ENCODE measurements at places on chromosomes 6 and 20. TPM values are rescaled to one million over a fixed set of nuclear protein-coding genes. Genes with fewer than 3 reads are reported as not detected.

The ASIP gene
- 0.70 TPM for polyA plus RNA-seq

GRCh38 chr6:112123982-112124381 lies 36.6 kb downstream of the FAM229B start:
- DNase-seq: no peak

DNA sequence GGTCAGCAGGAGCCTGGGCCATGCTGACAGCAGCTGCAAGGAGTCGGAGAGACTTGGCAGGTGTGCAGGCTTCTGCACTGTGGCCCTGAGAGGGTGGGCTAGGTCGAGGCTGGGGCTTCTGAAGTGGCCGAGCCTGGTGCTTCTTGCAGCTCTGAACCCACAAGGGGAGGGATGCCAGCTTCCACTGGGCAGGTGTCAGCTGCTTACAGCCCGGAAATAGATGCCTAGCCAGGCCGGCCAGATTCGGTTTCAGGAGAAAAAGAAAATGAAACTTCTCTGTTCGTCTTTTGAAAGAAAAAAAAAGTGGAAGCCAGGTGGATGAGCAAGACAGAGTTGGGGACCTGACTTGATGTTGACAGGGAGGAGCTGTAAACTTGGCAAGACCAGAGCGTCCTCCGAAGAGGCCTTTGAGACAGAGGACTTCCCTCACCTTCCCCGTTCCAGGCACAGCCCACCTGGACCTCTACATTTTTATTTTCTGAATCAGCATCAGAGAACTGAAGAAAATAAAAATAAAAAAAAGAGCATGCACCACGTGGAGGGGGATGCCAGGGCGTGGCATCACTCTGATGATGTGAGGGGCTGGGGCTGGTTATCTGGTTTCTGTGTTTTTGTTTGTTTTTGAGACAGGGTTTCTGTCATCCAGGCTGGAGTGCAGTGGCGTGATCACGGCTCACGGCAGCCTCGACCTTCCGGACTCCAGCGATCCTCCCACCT lies at the start of gene ZBP1:
Gene ZBP1, minus strand, starts transcription at position 153 of the 717 bp plus-strand sequence. Its CDS starts 131 bp downstream, at position 22.
- DNase-seq: no peak

DNA sequence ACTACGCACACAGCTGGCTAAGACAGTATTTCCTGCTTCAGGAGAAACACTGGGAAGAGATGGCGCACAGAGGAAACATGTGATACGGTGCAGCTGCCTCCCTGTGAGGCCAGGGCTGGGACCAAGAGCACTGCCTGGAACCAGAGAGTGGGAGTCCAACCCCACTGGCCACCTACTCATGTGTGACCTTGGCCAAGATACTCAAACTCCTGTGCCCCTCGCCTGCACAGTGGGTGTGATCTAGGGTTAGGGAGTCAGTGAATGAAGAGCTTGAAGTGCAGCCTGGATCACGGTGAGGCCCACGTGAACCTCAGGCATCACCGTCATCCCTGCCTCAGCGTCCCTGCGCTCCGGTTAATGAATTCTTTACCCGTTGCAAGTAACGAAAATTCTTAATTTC lies 41.7 kb upstream of the MPC1 start:
- DNase-seq: no peak

DNA sequence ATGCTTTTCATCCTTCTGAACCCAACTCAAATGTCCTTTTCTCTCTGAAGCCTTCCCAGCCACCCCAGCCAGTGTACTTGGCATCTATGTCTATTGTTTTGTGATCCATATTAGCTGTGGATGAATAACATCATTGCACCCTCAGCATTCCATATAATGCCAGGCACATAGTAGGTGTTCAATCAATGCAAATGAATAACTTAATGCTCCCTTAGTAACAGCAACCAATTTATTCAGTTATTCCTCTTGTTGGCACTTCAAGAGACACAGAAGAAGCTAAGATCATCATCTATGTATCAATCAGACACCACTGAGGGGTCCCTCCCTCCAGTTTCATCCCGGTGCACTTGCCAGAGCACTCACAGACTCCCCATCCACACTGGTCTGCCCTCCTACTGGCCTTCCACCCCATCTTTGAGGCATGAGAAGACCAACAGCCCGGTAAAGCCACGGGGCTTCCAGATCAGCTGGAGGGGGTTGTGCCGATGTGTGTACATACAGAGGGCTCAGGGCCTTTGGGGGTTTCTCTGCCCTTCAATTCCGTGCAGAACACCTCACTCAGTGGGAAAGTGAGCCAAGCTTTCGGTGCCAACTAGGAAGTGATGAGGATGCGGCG lies 2.4 kb upstream of the TAF8 start:
- DNase-seq: no peak

GRCh38 chr20:51811514-51812128 lies 9.3 kb upstream of the SALL4 start:
- DNase-seq: no peak

DNA sequence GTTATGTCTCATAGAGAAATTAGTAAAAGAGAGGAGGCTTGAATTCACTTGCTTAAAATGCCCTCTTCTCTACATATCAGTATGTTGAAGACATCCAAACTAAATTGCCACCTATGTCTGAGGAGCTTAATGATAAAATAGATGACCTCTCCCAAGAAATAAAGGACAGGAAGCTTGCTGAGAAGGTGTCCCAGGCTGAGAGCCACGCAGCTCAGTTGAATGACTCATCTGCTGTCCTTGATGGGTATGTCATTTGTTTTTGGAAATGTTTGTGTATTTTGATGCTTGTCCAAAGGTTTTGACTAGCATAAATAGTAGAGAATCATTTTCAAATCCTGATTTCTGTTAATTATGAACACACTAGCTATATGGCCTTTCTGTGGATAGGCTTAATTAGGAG lies 307.7 kb downstream of the ARHGAP18 start:
- no peak for DNase-seq

DNA sequence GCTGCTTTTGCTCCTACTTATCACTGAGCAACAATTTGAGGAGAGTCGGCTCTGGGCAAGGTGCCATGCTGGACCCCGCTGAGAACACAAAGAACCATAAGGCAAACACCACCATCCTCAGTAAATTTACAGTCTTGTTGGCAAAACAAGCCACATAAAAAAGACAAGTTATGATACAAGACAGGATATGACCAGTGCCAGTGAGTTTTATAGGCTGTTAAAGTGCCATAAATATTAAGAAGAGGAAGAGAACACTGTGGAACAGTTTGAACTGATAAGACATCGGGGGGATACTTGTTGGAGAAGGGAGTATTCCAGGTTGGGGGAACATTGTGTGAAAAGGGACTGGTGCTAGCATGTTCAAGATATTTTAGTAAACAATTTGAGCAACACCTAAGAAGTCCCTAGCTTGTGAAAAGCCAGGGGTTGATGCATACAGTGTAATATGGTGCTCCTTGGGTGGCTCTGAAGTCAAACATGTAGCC lies 25.3 kb upstream of the RIPOR2 start:
- no peak for DNase-seq

- no peak for DNase-seq
Measured at GRCh38 chr6:63685446-63686379, 50.1 kb downstream of the PHF3 start.

DNA sequence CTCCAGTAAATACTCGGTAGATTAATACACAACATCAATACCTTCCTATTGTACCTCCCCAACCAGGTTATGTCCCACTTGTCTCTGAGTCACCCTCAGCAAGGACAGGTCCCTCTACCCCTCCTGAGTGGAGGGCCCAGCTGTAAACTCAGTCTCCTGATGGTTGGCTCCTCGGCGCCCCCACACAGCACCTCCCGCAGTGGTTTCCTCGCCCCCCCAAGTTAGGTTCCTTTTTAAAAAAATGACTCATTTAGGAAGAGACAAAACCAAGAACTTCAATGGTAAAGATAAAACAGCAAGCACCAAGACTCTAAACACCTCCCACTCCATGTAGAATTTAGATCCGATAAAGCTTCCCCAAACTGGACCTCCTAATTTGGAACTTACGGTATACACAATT lies 83.5 kb downstream of the TRERF1 start:
- DNase-seq: no peak

DNA sequence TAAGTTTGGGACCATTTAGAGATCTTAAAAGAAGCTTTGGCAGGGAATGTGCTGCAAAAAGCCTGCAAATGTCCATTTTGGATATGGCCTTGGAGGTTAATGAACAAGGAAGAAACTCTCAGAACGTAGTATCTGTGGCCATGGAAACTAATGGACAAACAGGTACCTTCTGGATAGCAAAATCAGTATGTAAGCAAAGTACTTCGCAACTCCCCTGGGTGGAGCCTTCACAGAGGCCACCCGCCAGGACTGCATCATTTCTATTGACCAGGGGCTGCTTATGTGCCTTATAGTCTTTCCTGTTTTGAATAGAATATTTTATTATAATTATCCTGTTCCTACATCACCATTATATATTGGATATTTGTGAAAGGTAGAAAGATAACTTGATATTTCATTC lies 510.8 kb upstream of the SYNCRIP start:
- DNase-seq: no peak

The RAD21L1 gene
- polyA plus RNA-seq: not detected

DNA sequence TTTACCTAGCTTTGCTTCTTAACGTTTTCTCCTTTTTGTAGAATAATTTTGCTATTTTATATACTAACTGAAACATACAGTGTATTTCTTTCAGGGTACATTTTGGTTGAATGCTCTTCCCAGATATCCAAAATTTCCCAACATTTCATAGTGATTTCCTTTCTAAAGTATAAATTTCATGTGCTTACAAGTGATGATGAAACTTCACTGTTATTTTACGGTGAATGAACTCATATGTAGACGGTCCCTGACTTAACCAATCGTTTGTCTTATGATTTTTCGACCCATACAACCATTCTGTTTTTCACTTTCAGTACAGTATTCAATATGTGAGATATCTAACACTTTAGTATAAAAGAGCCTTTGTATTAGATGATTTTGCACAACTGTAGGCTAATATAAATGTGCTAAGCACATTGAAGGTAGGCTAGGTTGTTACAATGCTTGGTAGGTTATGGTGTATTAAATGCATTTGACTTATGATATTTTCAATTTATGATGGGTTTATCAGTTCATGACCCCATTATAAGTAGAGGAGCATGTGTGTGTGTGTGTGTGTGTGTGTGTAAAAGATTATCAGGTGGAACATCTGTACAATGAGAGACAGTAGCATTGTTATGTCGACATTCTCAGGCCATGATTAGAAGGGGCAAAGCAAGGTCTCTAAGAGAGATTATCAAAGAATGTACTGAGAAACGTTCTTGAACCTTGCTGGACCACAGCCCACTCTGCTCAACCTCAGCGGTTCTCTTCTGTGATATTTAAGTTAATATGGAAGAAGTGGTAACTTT lies 20.9 kb downstream of the HIVEP1 start:
- DNase-seq: no peak

GRCh38 chr20:52416953-52417352 lies 225.4 kb upstream of the ZFP64 start:
- no peak for DNase-seq

DNA sequence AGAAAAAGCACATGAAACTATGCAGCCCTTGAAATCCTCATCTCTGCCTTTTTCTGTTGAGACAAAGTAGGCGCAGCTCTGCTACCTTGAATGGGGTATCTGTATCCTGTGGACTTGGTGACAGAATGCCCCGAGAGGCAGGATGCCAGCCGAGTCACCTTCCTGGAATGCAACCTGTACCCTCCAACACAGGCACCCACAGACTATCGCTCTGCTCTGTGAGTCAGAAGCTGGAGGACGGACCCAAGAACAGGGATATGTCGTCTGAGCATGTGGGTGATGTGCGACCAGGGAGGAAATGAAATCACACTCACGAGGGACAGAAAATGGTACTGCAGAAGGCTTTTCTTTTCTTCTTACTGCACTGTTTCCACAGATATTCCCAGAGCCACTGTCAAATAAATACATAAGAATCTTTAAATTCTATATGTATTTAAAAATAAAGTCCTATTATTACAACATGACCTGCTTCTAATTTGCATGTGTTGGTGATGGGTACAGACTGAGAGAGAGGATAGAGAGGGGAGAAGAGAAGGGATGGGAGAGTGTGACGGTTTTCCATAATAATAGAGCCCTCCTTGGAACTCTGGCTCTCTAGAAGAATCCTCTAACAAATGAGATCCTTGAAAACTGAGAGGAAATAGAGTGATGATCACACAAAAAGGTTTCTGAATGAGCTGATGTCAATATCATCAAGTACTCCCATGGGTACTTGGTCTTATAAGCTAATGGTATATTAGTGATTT lies 308.1 kb downstream of the FOXC1 start:
- no peak for DNase-seq

DNA sequence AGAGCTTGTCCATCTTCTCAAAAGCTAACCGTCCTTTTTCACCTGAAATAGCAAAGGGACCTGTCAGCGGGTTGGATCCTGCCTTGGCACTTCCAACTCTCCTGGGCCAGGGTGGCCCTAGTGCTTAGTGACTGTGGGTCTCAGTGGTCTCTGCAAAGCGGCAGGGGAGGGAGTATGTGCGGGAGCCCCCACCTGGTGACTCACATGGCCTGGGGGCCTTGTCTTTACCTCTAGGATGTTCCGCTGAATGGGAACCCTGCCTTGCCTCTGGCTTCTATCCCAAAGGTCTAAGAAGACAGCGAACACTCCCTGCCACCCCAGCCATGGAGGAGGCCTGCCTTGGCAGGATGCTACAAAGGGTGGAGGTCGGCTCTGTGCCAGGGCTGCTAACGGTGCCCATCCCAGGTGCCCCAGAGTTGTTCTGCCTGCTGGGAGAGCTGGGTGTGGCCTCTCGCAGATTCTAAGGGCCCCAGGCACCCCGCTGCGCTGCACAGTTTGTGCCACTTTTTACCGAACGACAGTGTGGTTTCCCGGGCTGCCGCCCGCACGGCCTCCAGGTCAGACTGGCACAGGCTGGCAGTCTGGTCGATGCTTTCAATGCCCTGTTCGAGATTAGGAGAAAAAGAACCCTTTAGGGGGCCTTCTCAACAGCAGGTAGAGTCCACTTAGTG lies 77.2 kb downstream of the PTPN1 start:
- no peak for DNase-seq

GRCh38 chr6:1554476-1555310 lies 55.0 kb upstream of the FOXC1 start:
- DNase-seq: no peak

DNA sequence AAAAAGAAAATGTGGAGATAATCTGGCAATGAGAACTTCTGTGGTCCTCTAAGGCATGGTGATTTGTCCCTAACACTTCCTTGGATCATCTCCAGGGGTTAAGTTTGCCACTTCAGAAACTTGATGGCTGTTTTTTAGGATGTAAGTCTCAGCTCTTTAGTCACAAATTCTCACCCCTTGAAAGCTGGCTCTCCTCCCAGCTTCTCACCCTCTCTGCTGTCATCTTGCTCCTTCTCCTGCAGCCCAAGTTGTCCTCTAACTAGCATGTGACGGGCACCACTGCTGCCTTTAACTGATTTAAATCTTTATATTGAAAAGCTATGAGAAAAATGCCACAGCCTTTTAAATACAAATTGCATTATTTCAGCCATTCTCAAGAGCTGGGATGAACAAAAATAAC lies 107.8 kb downstream of the MAP3K5 start:
- no peak for DNase-seq

The DAAM2 gene
- polyA plus RNA-seq: 26.2 TPM
